ENCODE measurements at places on chromosomes 11 and 22. TPM values are rescaled to one million over a fixed set of nuclear protein-coding genes. Genes with fewer than 3 reads are reported as not detected.

CHRNA10 gene
- total RNA-seq, result 3.0 TPM

- H3K4me3 ChIP-seq, result no peak overlapping the region
- H3K27me3 ChIP-seq, result no peaks in the 10 kb centered on the region
- peaks cover 13% of the 10 kb centered on the region for H3K4me1 ChIP-seq
- no peak overlapping the region for H3K27ac ChIP-seq
These were observed 70.7 kb downstream of the SIK2 start for GRCh38 chr11:111672949-111673348.

DNA sequence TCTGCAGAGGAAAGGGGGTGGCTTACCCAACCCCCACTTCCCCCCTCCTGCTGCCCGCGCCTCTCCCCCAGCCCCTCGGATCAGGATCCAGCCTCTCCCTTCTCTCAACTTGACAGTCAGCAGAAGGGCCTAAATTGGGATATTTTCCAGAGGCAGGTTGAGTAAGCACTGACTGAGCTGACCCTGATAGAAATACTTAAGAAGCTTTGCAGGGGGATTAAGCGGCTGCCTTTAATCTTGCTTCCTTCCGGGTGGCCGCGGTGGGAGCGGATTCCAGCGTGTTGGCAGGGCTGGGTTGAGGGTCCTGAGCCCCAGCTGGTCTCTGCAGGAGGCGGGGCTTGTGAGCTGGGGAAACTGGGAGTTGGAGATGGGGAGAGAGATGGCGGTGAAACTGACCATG lies 445.2 kb downstream of the NTM start:
- no peaks in the 10 kb centered on the region for H3K4me1 ChIP-seq
- H3K27me3 ChIP-seq, result no peaks in the 10 kb centered on the region
- no peaks in the 10 kb centered on the region for H3K36me3 ChIP-seq
- H3K4me3 ChIP-seq, result no peak overlapping the region

FGF3 gene
- not detected for total RNA-seq

DNA sequence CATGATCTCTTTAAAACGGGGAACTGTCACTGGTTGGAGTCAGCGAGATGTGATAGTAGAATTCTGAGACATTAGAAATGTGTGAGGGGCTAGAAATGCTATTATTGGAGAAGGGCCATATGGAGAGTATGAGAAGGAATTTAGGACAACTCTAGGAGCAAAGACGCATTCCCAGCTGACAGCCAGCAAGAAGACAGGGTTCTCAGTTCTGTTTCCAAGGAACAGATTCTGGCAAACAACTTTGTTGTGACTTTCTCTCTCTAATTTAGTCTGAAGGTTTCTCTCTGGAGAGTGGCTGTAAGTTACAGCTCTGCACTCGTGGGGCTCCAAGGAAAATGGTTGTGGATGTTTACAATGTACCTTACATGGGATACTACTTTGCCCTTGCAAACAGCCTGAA lies 876.3 kb downstream of the FAM181B start:
- no peaks in the 10 kb centered on the region for H3K27me3 ChIP-seq
- no peak overlapping the region for H3K4me3 ChIP-seq
- no peak overlapping the region for H3K27ac ChIP-seq
- no peak for DNase-seq
- no peaks in the 10 kb centered on the region for H3K36me3 ChIP-seq

DNA sequence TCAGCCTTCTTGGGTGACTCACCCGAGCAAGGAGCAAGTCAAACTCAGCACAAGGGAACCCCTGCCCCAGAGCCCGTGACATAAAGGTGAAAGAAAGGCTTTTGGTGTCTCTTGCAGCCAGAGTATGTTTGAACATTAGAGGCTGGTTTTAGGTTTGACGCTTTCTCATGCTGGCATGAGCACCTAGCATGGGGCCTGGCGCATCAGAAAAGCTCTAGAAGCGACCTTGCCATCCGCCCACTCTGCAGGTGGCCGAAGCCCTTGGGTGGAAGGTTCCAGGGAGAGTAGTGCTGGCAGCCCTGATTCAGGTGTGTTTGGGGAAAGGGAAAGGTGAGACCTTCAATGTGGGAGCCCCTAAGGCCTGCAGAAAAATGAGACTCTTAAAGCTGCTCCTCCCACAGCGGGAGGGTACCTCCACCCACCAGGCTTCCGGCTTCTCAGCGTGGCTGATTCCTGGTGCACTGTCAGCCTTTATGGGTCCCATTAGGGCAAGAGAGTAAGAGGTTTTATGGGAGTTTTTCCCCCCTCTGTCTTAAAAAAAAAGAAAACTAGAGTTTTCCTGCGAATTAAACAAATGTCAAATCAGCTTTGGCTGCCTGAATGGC lies 88.4 kb downstream of the GRIK4 start:
- H3K27ac ChIP-seq, result no peak overlapping the region
- DNase-seq, result no peak
- H3K4me3 ChIP-seq, result no peak overlapping the region
- H3K4me1 ChIP-seq, result no peaks in the 10 kb centered on the region
- no peaks in the 10 kb centered on the region for H3K27me3 ChIP-seq

TLCD5 gene
- 9.1 TPM for total RNA-seq

DNA sequence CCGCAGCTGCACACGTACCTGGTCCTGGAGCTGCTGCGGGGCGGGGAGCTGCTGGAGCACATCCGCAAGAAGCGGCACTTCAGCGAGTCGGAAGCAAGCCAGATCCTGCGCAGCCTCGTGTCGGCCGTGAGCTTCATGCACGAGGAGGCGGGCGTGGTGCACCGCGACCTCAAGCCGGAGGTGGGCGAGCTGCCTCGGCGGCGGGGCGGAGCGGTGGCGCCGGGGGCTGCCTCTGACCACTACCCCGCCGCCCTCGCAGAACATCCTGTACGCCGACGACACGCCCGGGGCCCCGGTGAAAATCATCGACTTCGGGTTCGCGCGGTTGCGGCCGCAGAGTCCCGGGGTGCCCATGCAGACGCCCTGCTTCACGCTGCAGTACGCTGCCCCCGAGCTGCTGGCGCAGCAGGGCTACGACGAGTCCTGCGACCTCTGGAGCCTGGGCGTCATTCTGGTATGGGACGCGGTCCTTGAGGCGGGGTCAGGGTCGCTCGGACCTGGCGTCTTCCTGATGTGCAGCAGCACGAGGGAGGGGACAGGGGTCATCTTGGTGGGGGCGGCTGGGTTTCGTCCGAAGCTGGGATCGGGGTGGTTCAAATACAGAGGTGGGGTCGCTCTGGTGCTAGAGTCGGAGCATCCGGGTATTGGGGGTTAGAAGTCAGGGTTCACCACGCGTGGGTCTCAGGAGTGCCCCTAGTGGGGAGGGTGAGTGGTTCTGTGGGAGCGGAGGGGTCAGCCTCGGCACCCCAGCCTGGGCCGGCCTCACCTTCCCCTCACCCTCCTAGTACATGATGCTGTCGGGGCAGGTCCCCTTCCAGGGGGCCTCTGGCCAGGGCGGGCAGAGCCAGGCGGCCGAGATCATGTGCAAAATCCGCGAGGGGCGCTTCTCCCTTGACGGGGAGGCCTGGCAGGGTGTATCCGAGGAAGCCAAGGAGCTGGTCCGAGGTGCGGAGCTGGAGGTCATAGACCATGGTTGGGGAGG lies 10.8 kb downstream of the RPS6KA4 start:
- peaks cover 14% of the 10 kb centered on the region for H3K36me3 ChIP-seq
- H3K27me3 ChIP-seq, result no peaks in the 10 kb centered on the region

- no peak overlapping the region for H3K4me3 ChIP-seq
- H3K36me3 ChIP-seq, result no peaks in the 10 kb centered on the region
- H3K4me1 ChIP-seq, result peaks cover 61% of the 10 kb centered on the region
- no peaks in the 10 kb centered on the region for H3K27me3 ChIP-seq
- H3K27ac ChIP-seq, result no peak overlapping the region
These were observed 11.8 kb downstream of the ABTB2 start for GRCh38 chr11:34345991-34346480.

- no peaks in the 10 kb centered on the region for H3K4me1 ChIP-seq
- no peaks in the 10 kb centered on the region for H3K36me3 ChIP-seq
- H3K4me3 ChIP-seq, result no peak overlapping the region
- H3K27ac ChIP-seq, result no peak overlapping the region
These were observed 365.4 kb downstream of the JRKL start for GRCh38 chr11:96755209-96755608.

- no peaks in the 10 kb centered on the region for H3K4me1 ChIP-seq
- H3K36me3 ChIP-seq, result no peaks in the 10 kb centered on the region
- H3K4me3 ChIP-seq, result no peak overlapping the region
- no peak overlapping the region for H3K27ac ChIP-seq
- H3K27me3 ChIP-seq, result no peaks in the 10 kb centered on the region
- no peak for DNase-seq
These were observed 87.2 kb downstream of the KCNC1 start for GRCh38 chr11:17821648-17822400.

- no peak overlapping the region for H3K27ac ChIP-seq
- no peaks in the 10 kb centered on the region for H3K36me3 ChIP-seq
- no peaks in the 10 kb centered on the region for H3K4me1 ChIP-seq
- no peak overlapping the region for H3K4me3 ChIP-seq
These were observed 176.5 kb downstream of the TENM4 start for GRCh38 chr11:79264284-79264683.

GRCh38 chr11:74719011-74719410 lies 12.2 kb downstream of the CHRDL2 start:
- no peaks in the 10 kb centered on the region for H3K27me3 ChIP-seq
- DNase-seq, result no peak
- no peak overlapping the region for H3K27ac ChIP-seq
- no peaks in the 10 kb centered on the region for H3K36me3 ChIP-seq
- H3K4me1 ChIP-seq, result no peaks in the 10 kb centered on the region

LMO2 gene
- 2.8 TPM for total RNA-seq

ASRGL1 gene
- 27.6 TPM for total RNA-seq

- no peaks in the 10 kb centered on the region for H3K4me1 ChIP-seq
- H3K4me3 ChIP-seq, result no peak overlapping the region
- H3K27ac ChIP-seq, result no peak overlapping the region
- no peak for DNase-seq
- H3K36me3 ChIP-seq, result no peaks in the 10 kb centered on the region
These were observed 232.2 kb downstream of the FAM76B start for GRCh38 chr11:95557376-95557775.

- no peaks in the 10 kb centered on the region for H3K27me3 ChIP-seq
- no peaks in the 10 kb centered on the region for H3K4me1 ChIP-seq
- DNase-seq, result no peak
- H3K27ac ChIP-seq, result no peak overlapping the region
- H3K36me3 ChIP-seq, result no peaks in the 10 kb centered on the region
These were observed 17.1 kb downstream of the KDM2A start for GRCh38 chr11:67136156-67136555.

TEX12 gene
- not detected for total RNA-seq

DNA sequence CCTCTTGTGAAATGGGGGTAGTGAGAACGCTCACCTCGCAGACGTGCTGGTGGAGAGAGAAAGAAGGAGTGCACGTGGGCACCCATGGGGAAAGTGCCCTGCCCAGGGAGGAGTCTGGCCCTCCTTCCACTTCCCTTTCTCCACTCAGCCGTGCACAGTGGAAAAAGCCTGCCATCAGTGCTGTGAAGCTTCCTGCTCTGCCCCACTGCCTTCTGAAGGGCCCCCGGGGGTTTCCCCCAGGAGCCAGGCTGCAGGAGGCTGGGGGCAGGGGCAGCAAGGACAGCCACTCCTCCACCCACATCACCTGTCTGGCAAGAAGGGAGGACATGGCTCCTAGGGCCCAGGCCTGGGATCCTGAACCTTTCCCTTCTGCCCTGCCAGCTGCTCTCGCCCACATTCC lies 7.6 kb downstream of the TP53I11 start:
- no peaks in the 10 kb centered on the region for H3K4me1 ChIP-seq
- no peak overlapping the region for H3K27ac ChIP-seq
- no peaks in the 10 kb centered on the region for H3K36me3 ChIP-seq
- H3K4me3 ChIP-seq, result no peak overlapping the region
- no peaks in the 10 kb centered on the region for H3K27me3 ChIP-seq

PLAAT2 gene
- total RNA-seq, result not detected

- DNase-seq, result no peak
- H3K27ac ChIP-seq, result no peak overlapping the region
- no peak overlapping the region for H3K4me3 ChIP-seq
These were observed 7.1 kb downstream of the SAA4 start for GRCh38 chr11:18229501-18229900.

CCDC87 gene
- total RNA-seq, result 0.39 TPM

DNA sequence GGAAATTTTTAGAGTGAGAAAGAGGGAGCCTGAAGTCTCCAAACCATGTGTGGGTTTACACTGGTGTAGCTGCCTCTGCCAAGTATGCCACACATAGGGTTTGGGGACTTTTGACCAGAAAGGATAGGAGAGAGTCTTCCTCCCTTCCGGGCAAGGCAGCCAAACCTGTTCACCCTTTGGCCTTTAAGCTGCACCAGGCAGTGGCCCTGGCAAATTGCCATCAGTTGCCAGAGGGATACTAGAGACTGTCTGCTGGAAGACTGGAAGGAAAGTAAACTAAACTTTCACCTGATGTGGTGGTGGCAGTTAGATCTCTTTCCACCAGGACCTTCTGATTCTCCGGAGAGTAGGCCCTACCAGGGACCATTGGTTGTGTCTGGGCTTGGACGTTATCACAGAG lies 1263.2 kb downstream of the FAM181B start:
- no peak overlapping the region for H3K4me3 ChIP-seq
- DNase-seq, result no peak
- H3K4me1 ChIP-seq, result no peaks in the 10 kb centered on the region

DNA sequence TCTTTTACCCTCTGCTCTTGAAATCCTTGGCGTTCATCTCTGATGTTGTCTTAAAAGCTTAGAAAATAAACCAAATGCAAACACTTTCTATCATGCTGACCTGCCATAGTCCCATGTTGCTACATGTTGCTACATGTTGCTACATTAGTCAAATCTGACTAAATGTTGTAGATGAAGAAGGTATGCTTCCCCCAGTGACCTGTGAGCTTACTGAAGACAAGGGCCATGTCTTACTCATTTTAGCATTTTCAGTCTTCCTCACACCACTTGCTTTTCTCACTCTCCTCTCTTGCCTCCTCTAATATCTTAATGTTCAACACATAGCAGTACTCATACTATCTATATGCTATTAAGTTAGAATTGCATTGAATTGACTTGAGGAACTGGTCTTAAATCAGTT lies 346.4 kb upstream of the MTNR1B start:
- DNase-seq, result no peak
- no peak overlapping the region for H3K27ac ChIP-seq
- no peaks in the 10 kb centered on the region for H3K4me1 ChIP-seq
- no peak overlapping the region for H3K4me3 ChIP-seq
- no peaks in the 10 kb centered on the region for H3K27me3 ChIP-seq

DNA sequence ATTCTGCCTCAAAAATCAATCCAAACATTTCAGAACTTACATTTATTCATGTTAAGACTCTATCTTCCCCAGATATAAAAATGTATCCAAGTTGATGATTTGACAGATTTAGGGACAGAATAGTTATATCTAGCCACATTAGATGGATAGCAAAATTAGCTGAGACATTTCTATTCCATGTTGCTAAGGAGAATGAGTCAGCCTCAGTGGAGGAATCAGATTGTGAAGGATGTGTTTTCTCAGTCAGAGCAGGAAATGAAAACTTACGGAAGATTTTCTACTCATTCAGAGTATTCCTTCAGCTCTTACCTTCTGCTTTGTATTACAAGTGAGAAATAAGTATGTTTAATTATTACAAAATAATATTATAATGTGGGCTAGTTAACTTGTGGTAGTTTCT lies 556.3 kb upstream of the ANO3 start:
- H3K36me3 ChIP-seq, result no peaks in the 10 kb centered on the region
- no peak for DNase-seq
- no peak overlapping the region for H3K27ac ChIP-seq
- no peak overlapping the region for H3K4me3 ChIP-seq
- no peaks in the 10 kb centered on the region for H3K27me3 ChIP-seq
- H3K4me1 ChIP-seq, result no peaks in the 10 kb centered on the region

CSNK2A3 gene
- total RNA-seq, result 2.0 TPM

MFNG gene
- total RNA-seq, result 4.5 TPM

Measured in HCT116 (cell line).